ENCODE measurements at places on chromosomes 11 and 22.

GRCh38 chr11:78957476-78958245, 383.0 kb upstream of the NARS2 start:
- peak overlapping the region; percentile 97 for H3K27ac ChIP-seq
- H3K4me3 ChIP-seq: peak overlapping the region; percentile 60
- no peak for DNase-seq
- H3K27me3 ChIP-seq: no peaks in the 10 kb centered on the region
- peaks cover 100% of the 10 kb centered on the region for H3K4me1 ChIP-seq

- no peaks in the 10 kb centered on the region for H3K27me3 ChIP-seq
- no peak for DNase-seq
- no peak overlapping the region for H3K4me3 ChIP-seq
- H3K4me1 ChIP-seq: peaks cover 27% of the 10 kb centered on the region
- no peak overlapping the region for H3K27ac ChIP-seq
These were observed 80.8 kb downstream of the ME3 start for GRCh38 chr11:86591631-86592030.

DNA sequence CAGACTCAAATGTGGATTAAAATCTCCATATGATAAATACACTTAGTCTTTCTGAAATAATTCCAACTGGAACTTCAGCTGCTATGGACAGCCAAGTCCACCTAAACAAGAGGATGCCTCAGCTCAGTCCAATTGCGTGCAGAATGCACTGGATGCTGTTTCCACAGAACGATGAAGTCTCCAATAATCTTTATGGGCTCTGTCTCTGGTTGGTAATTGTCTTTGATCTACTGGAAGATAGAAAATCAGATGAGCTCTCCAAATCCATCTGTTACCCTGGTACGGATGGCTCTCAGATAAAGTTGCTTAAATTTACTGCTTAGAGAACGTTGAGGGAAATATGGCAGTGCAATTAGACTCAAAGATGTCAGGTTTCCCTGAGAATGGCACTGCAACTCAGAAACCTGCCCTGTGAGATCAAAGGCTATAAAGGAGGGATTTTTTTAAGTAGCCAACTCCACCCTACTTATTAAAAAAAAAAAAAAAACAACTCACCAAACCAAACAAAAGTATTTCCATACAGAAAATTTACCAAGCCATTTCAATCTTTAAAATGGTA, 859 bp upstream of the BIRC3 start:
- no peak for DNase-seq
- H3K4me3 ChIP-seq: peak overlapping the region; percentile 28
- peaks cover 14% of the 10 kb centered on the region for H3K4me1 ChIP-seq
- peaks cover 41% of the 10 kb centered on the region for H3K27me3 ChIP-seq
- H3K27ac ChIP-seq: no peak overlapping the region
- H3K36me3 ChIP-seq: no peaks in the 10 kb centered on the region

DNA sequence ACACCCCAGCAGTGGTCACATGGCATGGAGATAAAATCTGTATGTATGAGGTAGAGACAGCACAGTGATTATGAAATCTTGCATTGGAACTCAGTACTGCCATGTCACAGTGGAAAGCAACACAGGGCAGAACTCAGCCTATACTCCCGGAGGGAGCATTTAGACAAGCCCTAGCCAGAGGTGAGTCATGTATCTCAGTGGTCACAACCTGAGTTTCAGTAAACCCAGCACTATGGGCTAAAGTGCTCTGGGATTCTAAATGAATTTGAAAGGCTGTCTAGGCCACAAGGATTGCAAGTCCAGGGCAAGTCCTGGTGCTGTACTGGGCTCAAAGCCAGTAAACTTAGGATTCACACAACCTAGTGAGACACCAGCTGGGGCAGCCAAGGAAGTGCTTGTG, 1717.1 kb upstream of the RAG2 start:
- H3K4me1 ChIP-seq: no peaks in the 10 kb centered on the region
- no peaks in the 10 kb centered on the region for H3K36me3 ChIP-seq
- peaks cover 6% of the 10 kb centered on the region for H3K27me3 ChIP-seq
- DNase-seq: no peak

- H3K27ac ChIP-seq: no peak overlapping the region
- peaks cover 64% of the 10 kb centered on the region for H3K4me1 ChIP-seq
- peaks cover 24% of the 10 kb centered on the region for H3K27me3 ChIP-seq
- no peaks in the 10 kb centered on the region for H3K36me3 ChIP-seq
These were observed 4.2 kb downstream of the MYRF start for GRCh38 chr11:61756452-61757212.

- H3K27ac ChIP-seq: no peak overlapping the region
- DNase-seq: no peak
- peaks cover 3% of the 10 kb centered on the region for H3K27me3 ChIP-seq
- H3K36me3 ChIP-seq: no peaks in the 10 kb centered on the region
- H3K4me3 ChIP-seq: no peak overlapping the region
These were observed 1122.8 kb upstream of the CCDC90B start for GRCh38 chr11:84408946-84409411.
